Aorta (tissue), 5 donors: ENCODE measurements at places on chromosomes 3 and 15. TPM values are rescaled to one million over a fixed set of nuclear protein-coding genes. Genes with fewer than 3 reads are reported as not detected.

The PDCD10 gene
- total RNA-seq: 54.5 TPM

DNA sequence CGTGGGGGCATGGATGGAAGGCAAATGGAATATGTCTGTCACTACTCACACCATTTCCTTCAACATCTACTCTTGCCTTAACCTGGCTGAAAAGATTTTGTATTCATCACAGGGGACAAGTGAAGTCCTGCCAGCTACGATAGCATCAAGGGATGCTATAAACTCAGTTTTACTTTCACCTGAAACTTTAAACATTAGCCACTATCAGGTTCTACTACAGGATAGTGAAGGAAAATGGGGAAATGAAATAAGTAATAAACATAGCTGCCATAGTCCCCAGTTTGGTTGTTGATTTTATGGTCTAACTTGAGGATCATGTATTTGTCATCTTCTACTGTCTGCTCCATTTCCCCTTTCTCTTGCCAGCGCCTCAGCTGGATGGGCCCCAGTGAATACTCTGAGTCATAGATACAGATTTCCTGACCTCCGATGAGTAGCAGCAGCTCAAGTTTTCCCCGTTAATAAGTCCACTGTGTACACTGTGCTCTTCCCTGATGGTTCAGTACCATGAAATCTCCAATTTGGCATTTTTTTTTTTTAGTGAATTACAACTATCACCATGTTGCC lies 338.2 kb upstream of the SLCO3A1 start:
- DNase-seq: peak; percentile 61
- H3K27me3 ChIP-seq: no peaks in the 10 kb centered on the region
- H3K36me3 ChIP-seq: no peaks in the 10 kb centered on the region
- no peaks in the 10 kb centered on the region for H3K4me1 ChIP-seq
- no peak overlapping the region for H3K4me3 ChIP-seq

The CD96 gene
- total RNA-seq: 1.8 TPM

The KBTBD13 gene
- 1.5 TPM for total RNA-seq

- H3K27ac ChIP-seq: no peak overlapping the region
- H3K4me3 ChIP-seq: no peak overlapping the region
- H3K27me3 ChIP-seq: no peaks in the 10 kb centered on the region
- no peaks in the 10 kb centered on the region for H3K4me1 ChIP-seq
- no peak for DNase-seq
These were observed 73.6 kb downstream of the ZNF621 start for GRCh38 chr3:40598338-40598737.

DNA sequence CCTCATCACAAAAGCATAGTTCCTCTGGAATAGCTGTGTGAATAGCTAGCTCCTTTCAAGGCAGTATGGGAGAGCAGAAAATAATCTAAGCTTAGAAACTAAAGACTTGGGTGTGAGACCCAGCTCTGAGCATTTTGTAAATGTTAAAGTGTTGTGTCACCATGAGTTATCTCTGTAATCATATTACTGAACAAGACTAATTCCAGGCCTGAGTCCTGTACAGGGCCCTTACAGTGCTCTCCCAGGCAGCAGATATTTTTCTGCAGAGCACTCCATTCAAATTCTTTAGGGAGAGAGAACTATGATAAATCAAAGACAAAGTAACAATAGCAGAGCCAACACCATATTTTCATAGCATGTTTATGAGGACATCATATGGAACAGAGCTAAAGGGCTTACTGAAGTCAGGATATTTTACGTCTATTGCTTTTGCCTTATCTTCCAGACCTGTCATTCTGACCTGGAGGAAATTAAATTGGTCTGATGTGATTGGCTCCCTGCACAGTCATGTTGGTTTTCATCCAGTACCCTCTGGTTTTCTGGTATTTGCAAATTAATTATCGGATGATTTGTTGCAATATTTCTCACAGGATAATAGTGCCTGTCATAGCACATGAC lies 172.6 kb upstream of the PPP2R3A start:
- no peak overlapping the region for H3K27ac ChIP-seq
- no peaks in the 10 kb centered on the region for H3K4me1 ChIP-seq
- no peak overlapping the region for H3K4me3 ChIP-seq
- H3K36me3 ChIP-seq: no peaks in the 10 kb centered on the region

The MUSTN1 gene
- 86.6 TPM for total RNA-seq

- DNase-seq: no peak
- H3K27me3 ChIP-seq: no peaks in the 10 kb centered on the region
- H3K27ac ChIP-seq: no peak overlapping the region
These were observed 49.9 kb downstream of the CASR start for GRCh38 chr3:122233101-122233952.

DNA sequence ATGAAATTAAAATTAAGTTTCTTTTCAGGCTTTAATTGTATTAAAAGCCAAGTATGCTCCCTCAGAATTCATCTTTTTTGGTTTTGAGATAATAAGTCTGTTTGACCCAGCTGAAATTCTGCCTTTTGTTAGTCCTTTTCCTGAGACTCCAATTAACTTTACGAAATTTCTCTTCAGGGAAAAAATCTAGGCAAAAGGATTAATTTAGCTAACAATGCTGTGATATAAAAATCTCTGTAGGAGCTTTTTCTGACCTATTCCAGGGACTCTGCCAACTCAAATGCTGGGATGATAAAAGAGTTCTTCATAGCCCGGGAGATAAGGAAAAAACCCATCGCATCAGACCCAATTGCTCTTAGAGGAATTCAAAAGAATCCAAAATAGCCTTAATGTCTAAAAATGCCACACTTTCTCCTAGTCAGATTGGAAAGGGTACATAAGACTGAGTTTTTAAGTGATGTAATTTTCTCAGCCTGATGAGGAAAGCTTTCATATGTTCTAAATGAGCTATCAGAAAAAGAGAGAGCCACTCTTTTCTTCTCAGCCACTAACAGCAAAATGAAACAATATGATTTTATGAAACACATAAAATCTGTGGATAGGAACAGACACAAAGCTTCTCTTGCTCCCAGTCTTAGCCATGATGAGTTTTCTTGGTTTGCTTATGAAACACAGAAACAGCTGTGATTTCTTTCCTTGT lies 405.1 kb downstream of the ROBO1 start:
- DNase-seq: no peak
- H3K27ac ChIP-seq: no peak overlapping the region
- no peaks in the 10 kb centered on the region for H3K4me1 ChIP-seq
- no peaks in the 10 kb centered on the region for H3K36me3 ChIP-seq
- no peaks in the 10 kb centered on the region for H3K27me3 ChIP-seq

GRCh38 chr3:38232701-38233100 lies 32.9 kb upstream of the SLC22A13 start:
- H3K4me3 ChIP-seq: no peak overlapping the region
- H3K27ac ChIP-seq: no peak overlapping the region
- no peak for DNase-seq
- H3K4me1 ChIP-seq: peaks cover under 1% of the 10 kb centered on the region
- H3K27me3 ChIP-seq: no peaks in the 10 kb centered on the region
- peaks cover 2% of the 10 kb centered on the region for H3K36me3 ChIP-seq

DNA sequence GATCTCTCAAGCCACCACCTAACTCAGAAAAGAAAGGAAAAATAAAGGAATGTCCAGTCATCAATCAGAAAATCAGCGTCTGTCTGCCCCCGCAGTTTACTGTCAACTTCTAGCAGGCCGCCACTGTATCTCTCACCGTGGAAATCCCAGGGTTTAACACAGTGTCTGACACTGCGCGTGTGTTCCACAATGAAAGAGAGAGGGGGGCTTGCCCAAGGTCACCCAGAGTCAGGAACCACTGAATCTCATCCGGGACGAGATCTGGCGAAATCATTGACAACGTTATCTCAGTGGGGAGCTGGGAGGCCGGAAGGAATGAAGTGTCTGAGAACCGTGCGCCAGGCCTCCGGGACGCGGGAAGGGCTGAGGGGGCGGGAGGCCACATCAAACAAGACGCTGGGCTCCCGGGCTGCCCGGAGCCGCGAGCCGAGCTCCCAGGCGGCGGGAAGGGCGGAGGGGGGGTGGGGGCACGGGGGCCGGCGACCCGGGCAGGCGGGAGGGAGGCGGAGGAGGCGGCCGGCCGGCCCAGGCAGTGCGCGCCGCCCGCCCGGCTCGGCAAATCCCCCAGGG lies 2.2 kb upstream of the HES1 start:
- no peak overlapping the region for H3K4me3 ChIP-seq
- peak; percentile 87 for DNase-seq
- H3K27me3 ChIP-seq: no peaks in the 10 kb centered on the region
- peak overlapping the region; percentile 9 for H3K27ac ChIP-seq
- H3K4me1 ChIP-seq: no peaks in the 10 kb centered on the region

The ACOX2 gene
- 12.9 TPM for total RNA-seq

GRCh38 chr3:143718463-143718862 lies 129.8 kb downstream of the SLC9A9 start:
- no peak overlapping the region for H3K4me3 ChIP-seq
- DNase-seq: no peak
- no peaks in the 10 kb centered on the region for H3K27me3 ChIP-seq
- H3K4me1 ChIP-seq: no peaks in the 10 kb centered on the region
- no peak overlapping the region for H3K27ac ChIP-seq

DNA sequence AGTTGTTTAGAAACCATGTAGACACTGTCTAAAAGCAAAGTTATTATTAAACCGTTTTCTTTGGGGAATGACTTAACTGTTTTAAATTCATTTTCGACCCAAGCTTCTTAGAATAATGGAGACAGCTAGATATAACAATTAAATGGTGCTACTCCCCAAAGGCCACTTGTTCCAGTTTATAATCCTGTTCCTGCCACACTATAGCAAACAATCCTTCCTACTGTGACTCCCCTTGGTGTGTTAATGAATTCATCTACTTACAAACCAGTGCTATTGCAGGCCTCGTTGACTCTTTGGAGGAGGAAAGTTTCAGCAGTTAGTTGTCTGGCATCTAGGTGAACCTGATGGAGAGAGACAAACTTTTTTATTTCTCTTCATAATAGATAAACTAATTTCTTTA lies 25.2 kb upstream of the CLSTN2 start:
- no peaks in the 10 kb centered on the region for H3K27me3 ChIP-seq
- DNase-seq: no peak
- H3K27ac ChIP-seq: no peak overlapping the region
- no peak overlapping the region for H3K4me3 ChIP-seq
- no peaks in the 10 kb centered on the region for H3K4me1 ChIP-seq

DNA sequence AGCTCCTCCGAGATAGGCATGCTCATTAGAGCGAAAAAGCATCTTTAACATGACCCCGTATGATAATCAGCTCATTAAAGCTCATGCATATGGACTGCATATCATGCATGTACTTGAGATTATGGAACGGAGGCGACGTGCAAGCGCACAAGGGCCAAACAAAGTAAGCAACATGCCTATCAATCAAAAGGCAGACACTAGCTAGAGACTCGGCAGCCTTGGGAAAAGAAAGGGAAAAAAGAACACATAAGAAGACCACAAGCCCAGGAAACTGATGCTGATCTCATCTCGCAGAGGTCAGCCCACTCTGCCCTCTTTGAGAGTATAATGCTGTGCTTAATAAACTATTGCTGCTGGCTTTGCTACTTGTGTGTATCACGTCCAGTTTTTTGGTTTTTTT lies 2.6 kb upstream of the ACOX2 start:
- no peak for DNase-seq
- H3K4me3 ChIP-seq: no peak overlapping the region
- H3K36me3 ChIP-seq: no peaks in the 10 kb centered on the region
- no peaks in the 10 kb centered on the region for H3K27me3 ChIP-seq
- no peak overlapping the region for H3K27ac ChIP-seq
- H3K4me1 ChIP-seq: no peaks in the 10 kb centered on the region

The SLC22A13 gene
- total RNA-seq: 1.3 TPM

GRCh38 chr3:178714925-178715832 lies 178.9 kb downstream of the KCNMB2 start:
- H3K27me3 ChIP-seq: no peaks in the 10 kb centered on the region
- no peaks in the 10 kb centered on the region for H3K36me3 ChIP-seq
- no peaks in the 10 kb centered on the region for H3K4me1 ChIP-seq
- no peak overlapping the region for H3K27ac ChIP-seq
- no peak overlapping the region for H3K4me3 ChIP-seq
- no peak for DNase-seq

- no peak for DNase-seq
- H3K4me1 ChIP-seq: no peaks in the 10 kb centered on the region
- H3K27me3 ChIP-seq: no peaks in the 10 kb centered on the region
These were observed 231.4 kb upstream of the WNT5A start for GRCh38 chr3:55718521-55718921.

The INTS14 gene
- total RNA-seq: 18.6 TPM

The GOLGA6L26 gene
- not detected for total RNA-seq

GRCh38 chr15:63944681-63944955 lies 101.7 kb downstream of the DAPK2 start:
- no peak overlapping the region for H3K27ac ChIP-seq
- no peaks in the 10 kb centered on the region for H3K4me1 ChIP-seq
- no peak overlapping the region for H3K4me3 ChIP-seq
- no peaks in the 10 kb centered on the region for H3K36me3 ChIP-seq
- DNase-seq: no peak

DNA sequence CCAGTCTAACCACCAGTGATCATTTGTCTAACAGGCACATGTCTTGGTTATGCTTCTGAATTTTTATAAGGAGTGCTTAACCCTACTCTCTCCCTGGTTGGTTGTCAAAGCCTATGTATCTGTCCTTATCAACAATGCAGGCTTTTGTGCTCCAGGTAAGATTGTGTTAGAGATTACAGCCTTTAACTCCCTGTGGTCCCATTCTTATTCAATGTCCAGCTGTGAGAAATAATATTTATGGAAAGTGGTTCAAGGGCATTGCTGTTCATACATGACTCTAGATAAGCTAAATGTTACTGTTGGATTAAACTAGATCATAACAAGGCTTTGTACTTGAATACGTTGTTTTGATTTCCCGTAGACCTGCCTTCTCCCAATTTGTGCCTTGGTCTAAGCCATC lies 146.1 kb upstream of the TSC22D2 start:
- no peak for DNase-seq
- no peaks in the 10 kb centered on the region for H3K36me3 ChIP-seq
- no peak overlapping the region for H3K27ac ChIP-seq
- no peak overlapping the region for H3K4me3 ChIP-seq
- no peaks in the 10 kb centered on the region for H3K27me3 ChIP-seq
- H3K4me1 ChIP-seq: no peaks in the 10 kb centered on the region

- H3K4me3 ChIP-seq: no peak overlapping the region
- no peaks in the 10 kb centered on the region for H3K4me1 ChIP-seq
- H3K27me3 ChIP-seq: no peaks in the 10 kb centered on the region
- no peak overlapping the region for H3K27ac ChIP-seq
These were observed 72.7 kb upstream of the DCLK3 start for GRCh38 chr3:36837089-36837488.

The LSAMP gene
- 7.8 TPM for total RNA-seq

DNA sequence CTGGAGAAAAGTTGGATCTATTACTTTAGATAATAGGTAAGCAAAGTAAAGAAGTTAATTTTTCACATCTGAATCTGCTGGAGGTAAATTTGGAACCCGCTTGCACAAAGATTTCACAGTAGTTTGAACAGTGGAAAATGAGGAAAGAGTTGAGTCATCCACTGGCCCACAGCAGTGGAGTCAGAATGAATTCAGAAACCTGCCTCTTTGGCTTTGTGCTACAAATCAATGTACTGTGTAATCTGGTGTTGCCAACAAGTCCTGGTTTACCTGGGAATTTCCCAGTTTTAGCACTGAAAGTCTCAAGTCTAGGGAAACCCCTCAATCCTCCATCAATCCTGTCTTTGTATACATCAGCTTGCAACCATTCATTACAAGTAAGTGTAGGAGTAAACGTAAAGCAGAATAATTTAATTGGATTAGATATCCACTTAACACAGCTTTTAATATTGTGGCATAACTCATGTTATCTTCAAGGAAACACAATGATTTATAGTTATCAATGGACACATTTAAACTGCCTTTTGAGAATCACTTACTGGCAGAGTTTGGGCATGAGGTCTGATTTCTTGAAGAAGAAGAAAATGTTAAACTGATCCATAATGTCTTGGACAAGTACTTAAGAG lies 100.6 kb downstream of the DCLK3 start:
- no peaks in the 10 kb centered on the region for H3K36me3 ChIP-seq
- no peaks in the 10 kb centered on the region for H3K4me1 ChIP-seq
- no peaks in the 10 kb centered on the region for H3K27me3 ChIP-seq
- no peak overlapping the region for H3K27ac ChIP-seq
